ENCODE measurements at places on chromosomes 4 and X. TPM values are rescaled to one million over a fixed set of nuclear protein-coding genes. Genes with fewer than 3 reads are reported as not detected.
A peak's percentile ranks its signal among the peaks of the same experiment; 100 is the strongest.

DNA sequence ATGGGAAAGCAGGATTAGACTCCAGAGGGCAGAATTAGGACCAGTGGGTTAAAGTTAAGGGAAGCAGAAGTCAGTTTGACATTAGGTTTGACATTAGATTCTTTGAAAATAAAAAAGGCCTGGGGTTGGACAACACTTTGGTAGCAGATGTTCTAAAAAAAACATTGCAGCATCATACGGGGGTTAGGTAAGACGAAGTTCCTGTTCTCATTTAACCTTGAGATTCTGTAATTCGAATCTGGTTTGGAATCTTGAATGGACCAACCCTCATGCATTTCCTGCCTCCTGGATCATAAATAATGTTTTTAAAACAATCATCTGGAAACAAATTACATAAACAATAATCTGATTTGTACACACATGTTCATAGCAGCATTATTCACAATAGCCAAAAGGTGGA is 181.0 kb downstream of the SHROOM3 start:
- no peak for ATAC-seq

GRCh38 chr4:10024303-10024702 is 3.0 kb upstream of the SLC2A9 start:
- ATAC-seq: no peak

The MAGEC3 gene
- total RNA-seq: not detected

The SSX1 gene
- not detected for total RNA-seq

The ADGRG4 gene
- not detected for total RNA-seq

GRCh38 chr4:46254788-46255187 is 130.9 kb upstream of the GABRG1 start:
- ATAC-seq: no peak

GRCh38 chrX:31832263-31832662 is 760.4 kb upstream of the FTHL17 start:
- no peak for ATAC-seq

The ESX1 gene
- not detected for total RNA-seq

DNA sequence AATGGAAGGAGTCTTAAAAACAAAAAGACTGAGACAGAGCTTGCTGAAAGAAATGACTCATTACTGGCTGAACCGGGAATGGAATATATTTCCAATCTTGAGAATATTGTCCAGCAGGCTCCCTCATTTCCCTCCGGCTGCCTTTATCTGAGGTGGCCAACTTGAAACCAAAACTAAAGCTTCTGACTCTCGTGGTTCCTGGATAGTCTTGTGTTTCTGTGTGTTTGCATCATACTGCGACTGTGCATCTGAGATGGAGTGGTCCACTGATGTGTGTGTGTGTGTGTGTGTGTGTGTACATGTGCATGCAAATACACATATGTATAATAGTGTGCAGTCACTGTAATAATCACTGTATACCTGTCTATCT is 145.6 kb upstream of the SCML1 start:
- peak; percentile 21 for ATAC-seq

The RADX gene
- total RNA-seq: 15.3 TPM

DNA sequence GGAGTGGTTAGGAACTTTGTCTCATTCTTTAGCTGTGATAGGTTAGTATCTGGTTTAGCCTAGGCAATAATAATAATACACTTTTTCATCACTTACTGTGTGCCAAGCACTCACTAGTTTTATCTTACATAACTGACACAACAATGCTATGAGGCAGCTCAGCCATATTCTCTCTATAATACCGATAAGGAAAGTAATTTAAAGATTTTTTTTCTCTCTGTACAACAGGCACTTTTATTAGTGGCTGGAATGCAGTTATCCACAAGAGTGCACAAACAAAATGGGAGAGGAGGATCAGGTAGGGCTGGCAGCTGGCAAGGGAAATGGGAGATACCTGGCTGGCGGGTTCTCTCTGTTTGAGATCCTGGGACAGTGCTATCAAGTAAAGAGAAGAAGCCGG is 7.6 kb downstream of the RELL1 start:
- no peak for ATAC-seq

The RAB40A gene
- 0.26 TPM for total RNA-seq

DNA sequence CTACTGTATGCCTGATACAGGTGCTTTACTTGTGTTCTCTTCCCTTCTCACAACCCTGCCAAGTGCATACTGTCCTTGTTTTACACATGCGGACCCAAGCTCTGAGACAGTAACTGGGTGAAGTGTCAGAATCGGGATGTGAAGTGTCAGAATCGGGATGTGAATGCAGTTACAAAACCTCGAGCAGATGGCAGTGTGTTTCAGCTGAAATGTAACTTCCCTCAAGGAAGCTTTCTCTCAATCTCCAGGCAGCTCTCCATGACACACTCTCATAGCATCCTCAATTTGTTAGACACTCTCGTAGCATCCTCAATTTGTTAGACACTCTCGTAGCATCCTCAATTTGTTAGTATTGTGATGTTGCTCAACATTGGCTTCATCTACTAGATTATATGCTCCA is 1.1 kb upstream of the HPSE start:
- no peak for ATAC-seq

The SYN1 gene
- total RNA-seq: 4.3 TPM
